ENCODE measurements at places on chromosomes 6 and 20. TPM values are rescaled to one million over a fixed set of nuclear protein-coding genes. Genes with fewer than 3 reads are reported as not detected.

NEURL2 gene
- 6.9 TPM for total RNA-seq

FOXF2 gene
- 2.5 TPM for total RNA-seq

IL20RA gene
- not detected for total RNA-seq

SLC22A7 gene
- total RNA-seq = 1.9 TPM

SLPI gene
- total RNA-seq = not detected

ILRUN gene
- 22.2 TPM for total RNA-seq

All from parietal lobe (tissue), 2 donors.